Fibroblast of the aortic adventitia (primary cell): ENCODE measurements at places on chromosomes 4 and X. TPM values are rescaled to one million over a fixed set of nuclear protein-coding genes. Genes with fewer than 3 reads are reported as not detected.

Gene SEPSECS
- total RNA-seq = 5.3 and 8.8 TPM in 2 replicates

Gene CYTL1
- 12.5 TPM in 1 of 2 replicates, not detected in the other for total RNA-seq

Gene DSPP
- not detected in 2 replicates for total RNA-seq

Gene LUZP4
- not detected in 2 replicates for total RNA-seq

Gene DTHD1
- total RNA-seq = not detected in 2 replicates

Gene COL4A6
- 1.3 and 2.2 TPM in 2 replicates for total RNA-seq

Gene RBM46
- 0.57 TPM in 1 of 2 replicates, not detected in the other for total RNA-seq

Gene FABP2
- not detected in 2 replicates for total RNA-seq

Gene DACH2
- 0.09 TPM in 1 of 2 replicates, not detected in the other for total RNA-seq

Gene MEPE
- total RNA-seq = not detected in 2 replicates

Gene GPR82
- total RNA-seq = under 0.01 TPM in 1 of 2 replicates, not detected in the other

Gene CFAP47
- not detected in 2 replicates for total RNA-seq

Gene TRIM60
- not detected in 2 replicates for total RNA-seq

Gene PDCL2
- not detected in 2 replicates for total RNA-seq

Gene CITED1
- not detected in 2 replicates for total RNA-seq

Gene GUCY1A1
- 0.09 and 2.4 TPM in 2 replicates for total RNA-seq

Gene TMEM255A
- not detected in 2 replicates for total RNA-seq

Gene RGN
- 2.4 and 7.0 TPM in 2 replicates for total RNA-seq

Gene SMIM10
- total RNA-seq = 5.0 and 6.6 TPM in 2 replicates

Gene BST1
- 19.7 and 54.9 TPM in 2 replicates for total RNA-seq

Gene PAGE5
- total RNA-seq = not detected in 2 replicates

Gene LGI2
- 0.54 and 6.5 TPM in 2 replicates for total RNA-seq

Gene UGT8
- total RNA-seq = 0.27 and 0.33 TPM in 2 replicates

Gene ARMCX6
- total RNA-seq = 19.1 and 45.6 TPM in 2 replicates

Gene NWD2
- total RNA-seq = not detected in 2 replicates

Gene EDA
- 0.09 and 1.4 TPM in 2 replicates for total RNA-seq

Gene NAP1L3
- total RNA-seq = 12.4 and 15.8 TPM in 2 replicates

Gene C4orf36
- 0.81 TPM in 1 of 2 replicates, not detected in the other for total RNA-seq

Gene SPANXC
- not detected in 2 replicates for total RNA-seq

Gene HTN3
- total RNA-seq = not detected in 2 replicates

Gene IL9R
- total RNA-seq = not detected in 2 replicates

Gene MYOZ2
- 0.36 and 0.74 TPM in 2 replicates for total RNA-seq
